ENCODE measurements at places on chromosomes 2 and 18. TPM values are rescaled to one million over a fixed set of nuclear protein-coding genes. Genes with fewer than 3 reads are reported as not detected.

Gene CXCR1
- polyA plus RNA-seq: 0.63 TPM

Gene FOXI3
- polyA plus RNA-seq: not detected

Gene DOK6
- polyA plus RNA-seq: 1.2 TPM

Gene CCBE1
- polyA plus RNA-seq: not detected

Gene ACSL3
- polyA plus RNA-seq: 39.4 TPM

Gene CCDC121
- polyA plus RNA-seq: 4.5 TPM

Gene MSH2
- polyA plus RNA-seq: 6.0 TPM

Gene MTCL1
- polyA plus RNA-seq: 0.75 TPM

Gene SNED1
- 27.3 TPM for polyA plus RNA-seq

Gene E2F6
- 8.6 TPM for polyA plus RNA-seq

Gene GALNT5
- 0.88 TPM for polyA plus RNA-seq

Gene ACVR1C
- polyA plus RNA-seq: not detected

Gene SP140
- 0.13 TPM for polyA plus RNA-seq

Gene GPAT2
- polyA plus RNA-seq: 0.38 TPM

Gene LOXHD1
- not detected for polyA plus RNA-seq

Gene KIF5C
- polyA plus RNA-seq: 1.5 TPM

Gene HJURP
- polyA plus RNA-seq: not detected

Gene RAD51AP2
- polyA plus RNA-seq: not detected

Gene CNTNAP5
- not detected for polyA plus RNA-seq

Gene NDC80
- 1.4 TPM for polyA plus RNA-seq

Gene RAB6C
- polyA plus RNA-seq: not detected

Gene AQP12A
- polyA plus RNA-seq: 2.5 TPM

Gene CHN1
- polyA plus RNA-seq: 29.8 TPM

Gene ME2
- 41.3 TPM for polyA plus RNA-seq

Gene AAK1
- 6.9 TPM for polyA plus RNA-seq

Gene IL1B
- polyA plus RNA-seq: 1.2 TPM

Gene PLA2R1
- polyA plus RNA-seq: 7.9 TPM

Gene HAUS1
- 18.9 TPM for polyA plus RNA-seq

Gene LBX2
- 1.7 TPM for polyA plus RNA-seq

Gene BBS5
- 1.3 TPM for polyA plus RNA-seq

Gene HAT1
- polyA plus RNA-seq: 29.0 TPM

Gene ASPRV1
- polyA plus RNA-seq: 1.1 TPM

Gene TXNDC9
- 24.5 TPM for polyA plus RNA-seq

Gene DCDC2C
- 10.7 TPM for polyA plus RNA-seq

Gene RBKS
- 6.5 TPM for polyA plus RNA-seq

Gene CTAGE1
- polyA plus RNA-seq: not detected

Gene POTEI
- not detected for polyA plus RNA-seq

Gene TMEM17
- polyA plus RNA-seq: 0.79 TPM

Gene SYT4
- 0.31 TPM for polyA plus RNA-seq

Gene FABP1
- polyA plus RNA-seq: 18.8 TPM

Gene MAB21L4
- not detected for polyA plus RNA-seq

Gene G6PC2
- not detected for polyA plus RNA-seq

Gene MYO5B
- 0.92 TPM for polyA plus RNA-seq

All from aorta (tissue), 5 donors.